ENCODE measurements at places on chromosomes 1 and 21.

DNA sequence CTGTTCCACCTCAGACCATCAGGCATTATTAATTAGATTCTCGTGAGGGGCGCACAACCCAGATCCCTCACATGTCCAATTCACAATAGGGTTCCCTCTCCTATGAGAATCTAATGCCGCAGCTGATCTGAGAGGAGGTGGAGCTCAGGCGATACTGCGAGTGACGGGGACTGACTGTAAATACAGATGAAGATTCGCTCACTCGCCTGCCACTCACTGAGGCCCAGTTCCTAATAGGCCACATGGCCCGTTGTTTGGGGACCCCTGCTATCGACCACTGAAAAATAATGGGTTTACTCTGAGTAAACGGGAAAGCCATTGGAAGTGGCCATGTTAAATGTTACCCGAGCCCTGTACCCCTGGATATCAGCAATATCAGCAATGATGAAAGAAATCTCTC, 65.9 kb downstream of the GRIK1 start:
- no peak for DNase-seq

GRCh38 chr1:81439046-81439823, 361.5 kb upstream of the ADGRL2 start:
- no peak for DNase-seq

DNA sequence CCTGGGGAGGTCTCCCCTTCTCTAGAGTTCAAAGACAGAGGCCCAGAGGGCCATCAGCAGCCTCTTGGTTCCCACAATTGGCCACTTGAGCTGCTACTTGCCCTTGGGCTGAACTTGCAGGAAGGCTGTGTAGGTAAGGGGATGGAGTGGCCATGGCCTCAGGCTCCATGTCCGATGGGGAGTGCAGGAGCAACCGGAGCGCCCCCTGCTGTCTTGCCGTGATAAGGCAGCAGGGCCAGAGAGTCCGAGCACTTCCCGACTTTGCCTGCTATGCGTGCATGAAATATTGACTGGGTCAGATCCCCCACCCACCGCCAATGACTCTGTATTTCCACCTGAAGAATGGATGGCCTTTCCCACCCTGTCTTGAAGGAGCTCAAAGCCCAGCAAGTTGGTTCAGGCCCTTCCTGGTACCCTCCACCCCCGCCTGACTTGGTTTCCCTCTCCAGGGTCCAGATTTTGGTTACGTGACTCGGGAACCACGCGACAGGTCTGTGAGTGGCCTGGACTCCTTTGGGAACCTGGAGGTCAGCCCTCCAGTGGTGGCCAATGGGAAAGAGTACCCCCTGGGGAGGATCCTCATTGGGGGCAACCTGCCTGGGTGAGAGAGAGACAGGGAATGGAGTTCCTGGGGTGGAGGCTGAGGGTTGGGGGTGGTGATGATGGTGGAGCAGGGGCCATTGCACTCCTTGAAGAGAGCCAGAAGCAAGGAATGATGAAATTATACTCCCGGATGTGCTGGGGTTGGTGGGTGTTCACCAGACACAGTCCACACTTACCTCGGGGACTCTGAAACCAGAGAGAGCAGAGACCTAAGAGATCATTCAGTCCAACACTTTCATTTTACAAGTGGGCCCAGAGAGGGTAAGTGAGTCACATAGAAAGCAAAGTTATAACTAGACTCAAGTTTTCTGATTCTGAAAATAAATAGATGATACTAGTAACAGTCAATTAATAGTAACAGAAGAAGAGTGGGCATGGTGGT, 25.6 kb downstream of the PADI3 start:
- DNase-seq = no peak

DNA sequence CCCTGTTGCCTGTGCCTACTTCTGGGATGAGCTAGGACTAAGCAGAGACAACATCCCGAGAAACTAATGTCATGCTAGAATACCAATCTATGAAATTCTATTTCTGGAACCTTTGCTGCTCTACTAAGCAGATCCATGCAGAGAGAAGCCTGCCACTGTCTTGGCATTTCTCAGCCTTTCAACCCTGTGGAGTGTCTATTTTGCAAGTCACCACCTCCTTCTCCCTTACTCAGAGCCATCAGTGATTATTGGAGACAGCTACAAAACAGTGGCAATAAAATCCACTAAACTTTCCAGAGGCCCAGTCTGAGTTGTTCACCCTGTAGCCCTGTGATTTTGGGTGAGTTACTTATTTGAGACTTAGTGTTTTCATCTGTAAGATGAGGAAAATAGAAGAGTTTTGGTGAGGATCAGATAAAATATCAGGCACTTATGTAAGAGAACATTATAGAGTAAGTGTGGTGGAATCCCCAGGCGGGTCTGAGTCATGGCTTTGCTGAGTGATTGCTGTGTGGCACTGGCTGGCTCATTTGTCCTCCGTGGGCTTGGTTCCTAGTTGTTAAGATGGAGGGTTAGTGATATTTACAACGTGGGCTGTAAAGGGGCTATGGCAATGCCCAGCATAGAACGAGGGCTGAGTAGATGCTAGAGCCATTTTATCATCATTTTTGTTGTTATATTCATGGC, 61.1 kb downstream of the FMN2 start:
- no peak for DNase-seq

All from stimulated activated CD8-positive, alpha-beta memory T cell treated with anti-CD3 and anti-CD28 coated beads, Interleukin-15, amount 100 ng/mL, for 1 hour (primary cell).